Naive thymus-derived CD4-positive, alpha-beta T cell (primary cell): ENCODE measurements at places on chromosomes 7 and 10. TPM values are rescaled to one million over a fixed set of nuclear protein-coding genes. Genes with fewer than 3 reads are reported as not detected.

DNA sequence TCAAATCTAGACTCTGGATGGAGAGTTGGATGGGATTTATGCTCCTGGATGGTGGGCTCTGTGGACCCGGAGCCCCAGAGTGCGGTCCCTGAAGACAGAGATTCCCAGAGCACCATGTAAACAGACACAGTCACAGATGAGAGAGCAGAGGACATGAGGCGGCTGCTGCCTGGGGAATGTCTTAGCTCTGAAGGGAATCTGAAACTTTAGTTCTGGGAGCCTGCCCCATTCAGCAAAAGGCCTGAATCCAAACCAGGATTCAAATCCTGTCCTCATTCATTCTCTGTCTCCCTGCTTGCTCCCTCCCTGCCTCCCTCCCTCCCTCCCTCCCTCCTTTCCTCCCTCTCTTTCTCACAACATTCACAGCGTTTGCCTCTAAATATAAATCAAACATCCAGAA, 49.5 kb upstream of the CALD1 start:
- no peak for DNase-seq

DNA sequence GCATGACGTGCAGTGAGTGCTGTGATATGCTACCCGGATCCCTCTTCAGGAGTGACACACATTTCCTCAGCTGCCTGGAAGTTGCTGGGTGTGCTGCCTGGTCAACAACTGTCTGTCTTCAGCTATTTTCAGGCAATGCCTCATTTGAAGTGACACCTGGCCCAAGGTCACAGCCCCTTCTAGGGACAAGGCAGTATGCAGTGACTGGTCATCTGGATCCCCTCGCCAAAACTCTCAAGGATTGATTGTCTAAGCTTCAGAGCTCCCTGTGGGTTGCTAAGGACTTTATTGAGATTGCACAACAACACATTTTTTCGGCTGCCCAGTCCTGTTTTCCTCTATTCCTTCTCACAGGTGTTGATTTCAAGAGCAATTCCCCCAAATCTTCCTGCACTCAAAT, 108.8 kb downstream of the GNAI1 start:
- no peak for DNase-seq

- no peak for DNase-seq
These were observed 103.9 kb upstream of the TNS3 start for GRCh38 chr7:47685712-47686376.

GRCh38 chr7:24135003-24135817, 148.8 kb upstream of the NPY start:
- DNase-seq: no peak

- peak; percentile 30 for DNase-seq
These were observed 5.7 kb downstream of the ARPC1B start for GRCh38 chr7:99380032-99380822.

GRCh38 chr10:1048349-1048731, 579 bp downstream of the IDI1 start:
- no peak for DNase-seq

DNA sequence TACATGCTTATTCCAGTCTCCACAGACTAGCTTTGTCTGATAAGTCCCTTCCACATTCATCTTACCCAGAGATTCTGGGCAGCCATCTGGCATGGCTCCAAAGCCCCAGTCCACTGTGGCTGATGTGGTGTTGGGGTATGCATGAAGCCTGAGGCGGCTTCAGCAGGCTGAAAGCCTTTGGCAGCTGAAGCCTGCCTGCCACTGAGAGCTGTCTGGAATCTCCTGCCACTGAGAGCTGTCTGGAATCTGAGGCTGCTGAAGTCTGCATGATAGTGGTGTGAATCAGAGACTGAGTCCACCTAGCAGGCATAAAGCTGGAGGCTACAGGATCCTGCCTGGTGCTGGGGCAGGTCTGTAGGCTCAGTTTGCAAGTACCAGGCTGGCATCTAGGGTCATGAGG, 87.1 kb downstream of the DYNC1I1 start:
- no peak for DNase-seq

GRCh38 chr10:73926152-73926764, 15.3 kb downstream of the PLAU start:
- DNase-seq: no peak

DNA sequence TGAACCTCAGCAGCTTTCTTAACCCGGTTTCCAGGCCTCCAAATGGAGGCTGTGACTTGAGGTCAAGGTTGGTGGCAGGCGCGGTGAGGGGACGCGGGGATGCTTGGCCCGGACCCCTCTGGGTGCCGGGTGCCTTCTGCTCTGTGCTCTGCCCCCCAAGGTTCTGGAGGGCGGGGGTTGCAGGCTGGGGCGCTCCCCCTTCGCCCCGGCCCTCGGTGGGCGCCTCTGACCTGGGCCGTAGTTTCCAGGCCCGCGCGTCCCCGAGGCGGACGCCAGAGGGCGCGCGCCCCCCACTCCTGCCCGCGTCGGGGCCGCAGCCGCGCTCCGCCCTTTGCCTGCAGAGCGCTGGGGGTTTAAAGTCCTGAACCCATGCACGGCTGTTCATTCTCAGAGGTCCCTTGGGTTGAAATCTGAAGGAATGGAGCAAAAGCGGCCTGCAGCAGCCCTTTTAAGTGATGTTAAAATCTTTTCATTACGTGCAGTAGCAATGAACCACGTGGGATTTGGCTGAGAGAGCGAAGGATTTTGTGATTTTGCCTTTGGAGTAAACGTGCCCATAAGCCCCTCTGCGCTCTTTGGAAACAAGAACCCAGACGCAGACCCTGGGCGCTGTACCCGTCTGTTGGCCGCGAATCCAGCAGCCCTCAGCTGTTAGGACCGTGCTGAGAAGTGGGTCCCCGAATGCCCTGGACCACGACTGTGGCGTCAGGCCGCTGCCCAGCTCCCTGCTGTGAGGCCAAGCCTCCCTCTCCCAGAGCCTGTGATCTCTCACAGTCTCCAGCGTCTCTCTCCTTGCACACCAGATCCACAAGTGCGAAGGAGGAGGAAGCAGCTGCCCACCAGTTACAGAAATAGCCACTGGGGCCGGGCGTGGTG, 135.0 kb downstream of the ACTR3B start:
- no peak for DNase-seq

DNA sequence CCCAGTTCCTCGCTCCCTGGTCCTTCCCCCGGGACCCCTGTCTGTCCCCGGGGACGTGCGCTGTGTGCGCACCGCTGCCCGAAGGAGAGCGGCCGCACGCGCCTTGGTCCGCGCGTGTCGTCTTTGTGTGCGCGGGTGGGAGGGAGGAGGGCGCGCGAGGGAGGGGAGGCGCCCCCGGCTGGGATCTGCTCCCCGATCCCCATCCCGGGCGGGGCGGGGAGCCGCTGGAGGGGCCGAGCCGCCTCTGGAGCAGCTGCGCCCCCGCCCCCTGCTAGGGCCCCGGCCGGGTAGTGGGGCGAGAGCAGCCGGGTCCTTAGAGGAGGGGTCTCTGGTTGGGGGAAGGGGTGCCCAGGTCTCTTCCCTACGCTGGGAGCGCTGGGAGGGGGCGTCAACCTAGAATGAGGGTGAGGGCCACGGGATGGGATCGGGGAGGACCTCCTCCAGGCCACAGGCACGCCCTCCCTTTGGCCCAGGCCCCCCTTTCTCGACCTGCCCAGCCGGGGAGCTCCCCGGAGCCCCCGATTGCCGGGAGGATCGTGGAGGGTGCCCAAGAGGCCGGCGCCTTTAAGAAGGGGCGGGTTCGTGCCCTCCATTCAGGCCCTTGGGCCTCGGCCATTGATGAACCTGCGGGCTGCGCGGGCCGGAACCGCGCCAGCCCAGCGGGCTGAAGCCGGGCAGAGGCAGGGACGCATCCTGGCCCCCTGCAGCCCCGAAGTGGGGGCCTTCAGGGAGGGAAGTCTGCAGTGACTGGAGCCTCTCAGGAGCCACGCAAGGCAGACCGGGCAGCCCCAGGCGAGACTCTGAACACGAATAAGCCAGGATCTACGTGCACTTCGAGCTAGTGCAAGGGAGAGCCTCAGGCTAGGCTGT, 678 bp downstream of the SH2B2 start:
- no peak for DNase-seq

- no peak for DNase-seq
These were observed 26.1 kb downstream of the NOM1 start for GRCh38 chr7:156975620-156976019.

DNA sequence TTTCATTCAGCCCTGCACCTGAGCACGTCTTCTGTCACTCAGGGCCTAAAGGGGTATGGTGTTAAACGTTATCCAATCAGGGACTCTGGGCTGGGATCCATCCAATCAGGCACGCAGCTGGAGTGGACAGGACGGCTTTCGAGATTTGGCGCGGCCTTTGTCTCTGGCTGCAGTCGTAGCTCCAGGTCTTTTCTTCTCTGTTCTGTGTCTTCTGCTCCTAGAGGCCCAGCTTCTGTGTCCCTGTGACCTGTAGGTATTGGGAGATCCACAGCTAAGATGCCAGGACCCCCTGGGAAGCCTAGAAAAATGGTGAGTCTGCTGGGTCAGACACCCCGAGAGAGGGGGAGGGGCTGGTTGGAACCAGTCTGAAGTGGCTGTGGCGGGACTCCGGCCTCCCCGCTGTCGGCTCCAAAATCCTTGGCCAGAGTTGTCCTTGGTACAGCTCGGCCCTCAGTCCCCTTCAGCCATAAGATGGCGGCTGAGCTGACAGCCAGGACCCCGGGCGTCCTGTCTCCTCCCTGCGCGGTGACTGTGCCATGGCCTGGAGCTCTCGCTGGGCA, 11.7 kb upstream of the ZNF680 start:
- DNase-seq: no peak

GRCh38 chr7:40544221-40544723, 409.5 kb downstream of the SUGCT start:
- no peak for DNase-seq

Gene NRF1
- 25.8 and 27.9 TPM in 2 replicates for total RNA-seq

Gene COMMD3
- 76.3 and 83.7 TPM in 2 replicates for total RNA-seq

Gene DLD
- 53.7 TPM for total RNA-seq

Gene CHAT
- total RNA-seq: not detected
